ENCODE measurements at places on chromosomes 4 and X. TPM values are rescaled to one million over a fixed set of nuclear protein-coding genes. Genes with fewer than 3 reads are reported as not detected.

The GLRA2 gene
- not detected for total RNA-seq

The MSX1 gene
- not detected for total RNA-seq

The ANOS1 gene
- total RNA-seq, result not detected

The RHOH gene
- total RNA-seq, result 178 TPM

The ODAPH gene
- total RNA-seq, result not detected

The CLGN gene
- total RNA-seq, result 0.07 TPM

The MAEA gene
- total RNA-seq, result 62.5 TPM

The TMEM33 gene
- 47.8 TPM for total RNA-seq

The LAGE3 gene
- total RNA-seq, result 35.9 TPM

The C4orf50 gene
- 0.12 TPM for total RNA-seq

The PAGE2 gene
- not detected for total RNA-seq

The ADRA2C gene
- total RNA-seq, result not detected

The TMEM154 gene
- 28.8 TPM for total RNA-seq

The TLR3 gene
- total RNA-seq, result 0.53 TPM

The SMIM10L2A gene
- 1.1 TPM for total RNA-seq

The TNMD gene
- total RNA-seq, result not detected

The SH3RF1 gene
- total RNA-seq, result 0.10 TPM

The GLUD2 gene
- 0.40 TPM for total RNA-seq

The FGF2 gene
- total RNA-seq, result 0.05 TPM
